ENCODE measurements at places on chromosomes 6 and 20. TPM values are rescaled to one million over a fixed set of nuclear protein-coding genes. Genes with fewer than 3 reads are reported as not detected.

DNA sequence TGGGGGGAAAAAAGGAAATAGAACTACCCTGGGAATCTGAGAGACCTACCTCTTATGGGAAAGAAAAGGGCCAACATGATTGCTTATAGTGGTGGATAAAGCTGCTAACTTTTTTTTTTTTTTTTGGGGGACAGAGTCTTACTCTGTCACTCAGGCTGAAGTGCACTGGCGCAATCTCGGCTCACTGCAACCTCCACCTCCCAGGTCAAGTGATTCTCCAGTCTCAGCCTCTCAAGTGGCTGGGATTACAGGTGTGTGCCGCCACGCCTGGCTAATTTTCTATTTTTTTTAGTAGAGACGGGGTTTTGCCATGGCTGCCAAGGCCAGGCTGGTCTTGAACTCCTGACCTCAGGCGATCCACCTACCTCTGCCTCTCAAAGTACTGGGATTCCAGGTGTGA, 39.5 kb upstream of the TBC1D22B start:
- no peak for DNase-seq

DNA sequence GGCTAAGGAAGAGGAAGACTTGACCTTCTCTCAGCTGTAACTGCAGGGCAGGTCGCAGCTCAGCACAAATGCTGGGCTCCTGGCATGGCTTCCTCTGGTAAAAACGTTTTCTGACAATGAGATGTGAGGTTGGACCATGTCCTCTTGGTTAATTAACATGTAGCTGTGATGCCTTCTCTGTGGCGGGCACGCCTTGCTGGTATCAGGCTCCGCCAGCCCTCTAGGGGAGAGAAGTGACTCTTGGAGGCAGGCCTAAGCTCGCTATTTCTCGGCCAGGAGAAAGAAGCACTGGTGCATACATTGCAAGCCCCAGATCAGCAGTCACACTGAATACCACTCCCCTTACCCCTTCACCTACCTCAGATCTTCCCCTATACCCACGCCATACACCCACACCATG, 65.0 kb downstream of the QRSL1 start:
- no peak for DNase-seq

The KHDC1 gene
- total RNA-seq: 5.0 TPM

The CD24 gene
- total RNA-seq: 1,415 TPM

GRCh38 chr20:51348876-51349275, 193.6 kb downstream of the NFATC2 start:
- no peak for DNase-seq

The OR2B3 gene
- not detected for total RNA-seq

- peak; percentile 26 for DNase-seq
These were observed 31.8 kb downstream of the SUN5 start for GRCh38 chr20:32972181-32973076.

DNA sequence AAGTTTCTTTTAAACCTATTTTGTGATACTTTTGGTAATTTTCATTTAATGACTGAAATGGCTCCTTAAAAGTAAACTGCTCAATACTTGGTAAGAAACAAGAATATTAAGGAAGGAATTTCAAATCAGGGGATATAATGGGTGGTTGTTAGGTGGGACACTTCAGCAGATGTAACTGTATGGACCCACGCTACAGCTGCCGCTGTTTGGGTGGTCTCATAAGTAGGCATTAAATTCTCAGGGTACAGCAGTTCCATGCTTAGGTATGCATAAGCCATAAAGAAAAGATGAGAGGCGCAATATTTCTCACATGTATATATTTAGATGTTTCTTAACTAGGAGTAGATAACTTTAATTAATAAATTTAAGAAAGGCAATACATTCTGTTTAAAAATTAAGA, 35.0 kb downstream of the COL19A1 start:
- DNase-seq: no peak

GRCh38 chr6:20302168-20302567, 89.9 kb upstream of the MBOAT1 start:
- DNase-seq: no peak

- no peak for DNase-seq
These were observed 93.1 kb upstream of the HEY2 start for GRCh38 chr6:125656287-125656870.

The TRIM39 gene
- 22.0 TPM for total RNA-seq

DNA sequence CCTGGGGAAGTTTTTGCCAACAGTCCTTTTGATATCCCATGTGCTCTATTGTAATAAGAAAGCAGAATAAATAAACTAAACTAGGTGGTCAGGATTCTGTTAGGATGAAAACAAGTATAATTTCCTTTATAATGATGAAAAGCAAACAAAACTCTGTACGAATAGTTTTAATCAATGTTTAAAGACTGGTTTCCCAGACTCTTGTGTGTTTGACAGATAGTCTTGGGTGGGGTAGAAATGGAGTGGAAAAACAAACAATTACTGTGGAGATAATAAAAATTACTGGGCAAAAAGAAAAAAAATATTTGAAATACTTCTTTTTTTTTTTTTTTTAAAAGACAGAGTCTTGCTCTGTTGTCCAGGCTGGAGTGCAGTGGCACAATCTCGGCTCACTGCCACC, 152.1 kb upstream of the FLRT3 start:
- DNase-seq: no peak

The EDN1 gene
- 24.7 TPM for total RNA-seq

The ADTRP gene
- 0.54 TPM for total RNA-seq

- DNase-seq: no peak
These were observed 27.7 kb upstream of the DTNBP1 start for GRCh38 chr6:15690510-15690909.

GRCh38 chr20:42923348-42923918, 266.3 kb downstream of the PTPRT start:
- DNase-seq: no peak

The PREX1 gene
- total RNA-seq: 1.3 TPM

DNA sequence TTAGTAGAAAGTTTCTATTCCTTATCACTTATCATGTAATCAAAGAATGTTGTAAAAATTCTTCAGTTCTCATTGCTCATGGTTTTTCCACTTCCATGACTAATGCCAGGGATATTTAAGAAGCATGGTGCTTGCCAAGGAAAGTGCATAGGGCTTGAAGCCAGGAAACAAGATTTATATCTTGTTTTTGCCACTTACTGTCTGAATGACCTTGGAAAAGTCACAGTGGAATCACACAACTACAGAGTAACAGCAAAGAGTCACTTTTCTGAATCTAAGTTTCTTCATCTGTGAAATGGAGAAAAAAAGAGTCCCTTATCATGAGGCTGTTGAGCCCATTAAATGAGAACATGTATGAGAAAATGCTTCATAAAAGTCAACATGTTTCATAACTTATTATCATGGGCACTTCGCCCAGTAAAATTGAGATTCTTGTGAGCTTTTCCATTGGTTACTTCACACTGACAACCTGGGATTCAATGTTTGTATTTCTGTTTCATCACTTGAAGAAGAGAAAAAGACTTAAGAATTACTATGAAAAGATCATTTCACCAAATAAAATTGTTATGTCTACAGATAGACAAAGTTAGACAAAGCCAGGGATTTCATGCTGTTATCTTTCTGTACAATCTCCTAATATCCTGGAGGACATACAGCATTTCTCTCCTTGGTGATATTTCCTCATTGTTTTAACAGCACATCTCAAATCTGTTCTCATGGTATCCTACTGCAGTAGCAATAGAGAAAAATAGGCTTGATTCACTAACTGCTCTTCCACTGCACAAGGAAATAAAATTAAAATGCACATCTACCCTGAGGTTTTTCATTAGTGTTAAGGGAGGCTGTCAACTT, 7.6 kb upstream of the BMP5 start:
- no peak for DNase-seq
